HEK293T (cell line): ENCODE measurements at places on chromosomes 3 and 15.

DNA sequence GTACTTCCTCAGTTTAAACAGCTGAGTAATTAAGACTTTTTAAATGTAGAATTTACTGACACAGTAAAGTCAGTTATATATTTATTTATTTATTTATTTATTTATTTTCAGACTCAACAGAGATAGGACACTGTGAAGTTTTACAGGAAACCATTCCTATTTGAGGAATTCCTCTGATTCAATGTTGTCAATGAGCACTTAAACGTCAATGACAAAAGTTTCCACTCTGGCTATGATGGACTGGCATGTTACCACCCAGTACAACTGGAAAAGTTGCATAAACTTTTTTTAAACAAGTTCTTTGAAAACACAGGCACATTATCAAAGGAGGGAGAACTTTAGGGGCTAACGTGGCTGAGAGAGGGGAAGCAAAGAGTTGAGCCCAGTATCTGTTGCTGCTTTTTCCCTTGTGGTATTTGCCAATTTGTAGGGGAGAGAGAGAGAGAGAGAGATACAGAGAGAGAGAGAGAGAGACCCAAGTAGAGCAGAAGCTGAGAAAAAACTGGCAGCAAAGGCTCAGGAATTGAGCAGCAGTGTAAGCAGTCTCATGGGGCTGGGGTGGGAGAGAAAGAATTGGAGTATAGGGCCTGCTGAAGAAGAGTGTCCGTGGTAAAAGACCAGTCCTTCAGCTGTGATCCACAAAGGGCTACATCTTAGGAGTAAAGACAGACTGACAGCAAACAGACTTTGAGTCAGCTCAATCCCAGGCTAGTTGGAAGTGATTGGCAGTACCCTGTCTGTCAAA lies 18.3 kb upstream of the ACTC1 start:
- DNase-seq, result no peak

DNA sequence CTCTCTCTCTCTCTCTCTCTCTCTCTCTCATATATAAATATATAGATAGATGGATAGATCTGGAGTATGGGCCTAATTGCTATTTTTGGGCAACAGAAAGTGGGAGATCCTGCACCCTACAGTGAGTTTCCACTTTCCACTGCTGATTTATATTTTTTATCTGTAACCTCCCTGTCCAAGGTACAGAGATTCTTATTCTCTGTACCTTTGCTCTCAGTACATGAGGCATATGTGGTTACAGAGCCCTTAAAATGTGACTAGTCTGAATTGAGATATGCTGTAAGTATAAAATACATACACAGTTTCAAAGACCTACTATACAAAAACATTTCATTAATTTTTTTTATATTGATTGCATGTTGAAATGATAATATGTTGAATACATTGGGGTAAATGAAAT lies 51.1 kb upstream of the FOXP1 start:
- DNase-seq, result no peak

DNA sequence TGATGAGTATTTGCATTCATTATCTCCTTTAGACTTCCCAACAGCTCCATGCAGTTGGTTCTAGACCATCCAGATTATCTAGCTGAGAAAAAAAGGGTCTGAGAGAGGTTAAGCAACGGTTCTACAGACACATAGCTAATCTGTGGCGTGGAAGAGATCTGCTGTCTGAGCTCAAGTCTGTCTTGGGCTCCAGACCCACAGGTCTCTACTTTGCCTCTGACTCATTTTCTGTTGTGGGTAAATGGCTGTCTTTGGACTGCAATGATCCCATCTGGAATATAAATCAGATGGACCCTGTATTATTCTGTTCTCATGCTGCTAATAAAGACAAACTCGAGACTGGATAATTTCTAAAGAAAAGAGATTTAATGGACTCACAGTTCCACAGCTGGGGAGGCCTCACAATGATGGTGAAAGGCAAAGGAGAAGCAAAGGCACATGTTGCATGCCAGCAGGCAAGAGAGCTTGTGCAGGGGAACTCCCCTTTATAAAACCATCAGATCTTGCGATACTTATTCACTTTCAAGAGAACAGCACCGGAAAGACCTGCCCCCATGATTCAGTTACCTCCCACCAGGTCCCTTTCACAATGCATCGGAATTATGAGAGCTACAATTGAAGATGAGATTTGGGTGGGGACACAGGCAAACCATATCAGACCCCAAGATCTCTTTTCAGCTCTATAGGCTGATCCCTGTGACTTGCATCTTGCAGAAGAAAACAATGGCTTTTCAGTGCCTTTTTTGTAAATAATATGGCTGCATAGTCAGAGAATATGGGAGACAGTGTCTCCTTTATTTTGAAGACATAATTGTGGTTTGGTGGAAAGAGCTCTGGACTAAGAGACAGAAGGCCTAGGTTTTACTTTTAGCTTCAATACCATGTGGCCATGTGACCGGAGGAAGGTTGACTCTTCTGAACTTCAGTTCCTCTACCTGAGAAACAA lies 24.7 kb downstream of the CEMIP start:
- DNase-seq, result no peak

DNA sequence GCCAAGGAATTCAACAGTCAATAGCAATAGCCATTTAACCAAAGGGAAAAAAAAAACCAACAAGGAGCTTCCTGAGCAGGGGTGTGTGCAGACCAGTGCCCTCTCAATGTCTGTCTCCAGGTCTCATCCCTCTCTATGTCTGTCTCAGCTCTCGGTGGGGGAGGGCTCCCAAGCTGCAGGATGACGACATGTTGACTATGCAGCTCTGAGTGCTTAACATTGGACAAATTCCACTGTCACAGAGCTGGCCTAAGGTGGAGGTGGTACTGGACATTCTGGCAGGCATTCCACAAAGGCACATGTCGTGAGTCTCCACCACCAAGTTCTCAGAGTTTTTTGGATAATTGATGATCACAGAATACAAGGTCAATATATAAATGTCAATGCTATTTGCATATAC lies 2.0 kb upstream of the CAPN7 start:
- no peak for DNase-seq

DNA sequence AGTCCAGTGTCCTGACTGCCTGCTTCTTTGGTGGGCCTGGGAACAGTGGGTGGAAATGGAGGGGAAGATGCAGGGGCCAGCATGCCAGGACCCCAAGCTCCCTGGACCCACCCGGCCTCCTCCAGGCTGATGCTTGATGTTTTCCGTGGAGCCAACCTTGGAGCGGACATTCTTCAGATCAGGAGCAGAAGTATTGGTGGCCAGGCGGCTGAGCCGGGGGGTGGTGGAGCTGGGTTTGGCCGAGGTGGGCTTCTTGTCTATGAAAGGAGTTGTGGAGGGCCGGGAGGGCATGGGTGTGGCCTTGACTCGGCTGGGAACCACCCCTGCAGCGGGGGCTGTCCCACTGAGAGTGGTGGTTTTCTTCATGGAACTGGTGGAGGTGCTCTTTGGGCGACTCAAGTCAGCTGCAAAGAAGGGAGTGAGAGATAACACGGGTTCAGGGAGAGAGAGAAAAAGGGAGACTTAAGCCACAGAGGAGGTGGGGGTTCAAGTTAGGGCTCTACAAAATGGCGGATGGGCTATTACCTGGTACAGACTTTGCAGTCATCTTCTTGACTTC lies 67.8 kb downstream of the DHX30 start:
- DNase-seq, result no peak
